ENCODE measurements at places on chromosomes 11 and 22.

- no peak for DNase-seq
These were observed 212.1 kb downstream of the NELL1 start for GRCh38 chr11:20881328-20882079.

DNA sequence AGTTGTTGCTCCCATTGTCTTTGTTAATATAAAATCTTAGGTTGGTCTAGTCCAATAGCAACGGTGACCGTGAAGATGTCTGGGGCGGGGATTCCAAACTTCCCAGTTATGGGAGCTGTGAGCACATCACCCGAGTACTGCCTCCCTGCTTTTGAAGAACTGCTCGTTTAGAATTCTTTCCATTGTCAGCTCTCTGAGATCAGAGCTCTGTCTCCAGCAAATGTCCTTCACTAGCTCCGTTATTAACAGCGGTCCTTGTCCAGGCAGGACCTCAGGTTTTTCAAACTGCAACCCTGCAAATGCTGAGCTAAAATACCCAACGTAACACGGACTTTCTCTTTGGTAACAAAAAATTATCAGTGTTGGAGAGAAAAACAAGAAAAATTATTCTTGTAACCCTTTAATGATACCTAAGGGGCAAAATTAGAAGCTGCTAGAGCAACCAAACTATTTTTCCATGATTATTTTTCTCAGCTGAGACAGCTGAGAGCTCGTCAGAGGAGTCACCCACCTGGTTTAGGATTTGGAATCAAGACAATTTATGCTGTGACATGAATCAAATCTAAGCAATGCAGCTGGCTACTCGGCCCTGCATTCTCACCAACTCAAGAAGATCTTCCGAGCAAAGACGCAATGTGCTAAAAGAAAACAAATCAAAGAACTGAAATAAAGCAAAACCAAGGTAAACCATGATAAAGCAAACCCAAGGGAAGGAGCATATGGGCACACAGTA lies 15.1 kb upstream of the EFCAB6 start:
- no peak for DNase-seq

GRCh38 chr22:46066691-46067090 lies 83.6 kb upstream of the PPARA start:
- DNase-seq = no peak

DNA sequence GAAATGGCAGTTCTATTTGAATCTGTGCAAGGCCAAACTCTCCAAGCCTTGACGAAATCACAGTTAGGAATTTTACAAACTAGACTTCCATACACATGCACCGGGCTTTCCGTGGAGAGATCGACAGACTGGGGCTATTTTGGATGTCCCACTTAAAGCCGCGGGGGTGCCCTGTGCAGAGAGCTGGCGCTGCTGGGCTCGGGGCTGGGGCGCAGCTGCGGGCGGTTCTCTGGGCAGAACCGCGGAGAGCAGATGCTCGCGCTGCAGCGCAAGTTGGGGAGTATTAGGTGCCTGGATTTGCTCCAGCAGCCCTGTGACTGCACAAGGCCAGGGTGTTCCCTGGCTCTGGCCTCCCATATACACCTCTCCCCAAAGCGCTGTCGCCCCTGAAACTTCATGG lies 67.2 kb downstream of the SPATA19 start:
- DNase-seq = no peak

- no peak for DNase-seq
These were observed 36.7 kb downstream of the PPFIA1 start for GRCh38 chr11:70307176-70307575.

- no peak for DNase-seq
These were observed 370.2 kb downstream of the AASDHPPT start for GRCh38 chr11:106447631-106448191.

- DNase-seq = no peak
These were observed 18.7 kb upstream of the BID start for GRCh38 chr22:17792854-17793434.

DNA sequence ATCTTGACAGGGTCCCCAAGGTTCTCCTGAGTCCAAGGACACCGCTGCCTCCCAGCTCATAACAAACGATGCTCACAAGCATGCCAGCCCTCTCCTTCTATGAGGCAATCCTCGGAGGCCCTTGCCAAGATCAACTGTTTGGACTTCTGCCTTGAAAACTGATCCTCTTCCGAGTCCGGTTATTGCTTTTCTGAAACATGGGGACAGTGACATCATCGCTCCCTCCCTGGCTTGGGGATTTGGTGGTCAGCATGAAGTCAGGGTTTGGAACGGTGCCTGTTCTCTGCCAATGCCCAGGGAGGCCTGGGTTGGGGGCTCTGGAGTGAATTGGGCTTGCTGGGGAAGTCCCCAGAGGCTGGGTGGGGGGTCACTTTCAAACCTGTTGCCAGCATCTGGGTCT lies 149.3 kb downstream of the FBXO7 start:
- DNase-seq = no peak

DNA sequence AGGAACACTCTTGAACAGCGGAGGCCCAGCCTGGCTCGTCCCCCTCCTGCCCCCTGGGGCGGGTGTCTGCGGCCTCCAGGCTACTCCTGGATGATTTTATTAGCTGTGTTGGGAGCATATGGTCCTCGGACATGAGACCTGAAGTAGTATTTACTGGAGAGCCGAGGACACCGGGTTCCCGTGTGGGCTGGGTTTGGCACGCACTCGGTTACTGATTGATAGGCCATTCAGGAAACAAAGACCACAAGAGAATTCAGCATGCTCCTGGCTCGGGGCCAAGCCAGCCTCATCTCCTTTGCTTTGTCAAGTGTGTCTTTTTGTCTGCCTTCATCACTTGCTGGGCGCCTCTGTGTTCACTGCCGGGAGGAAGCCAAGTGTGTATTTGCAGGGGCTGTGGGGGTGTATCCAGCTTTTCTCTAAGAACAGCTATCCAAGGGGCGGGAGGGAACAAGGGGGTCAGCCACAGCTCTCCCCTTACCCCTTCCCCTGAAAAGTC lies 9.7 kb downstream of the FXYD2 start:
- DNase-seq = peak; percentile 79

DNA sequence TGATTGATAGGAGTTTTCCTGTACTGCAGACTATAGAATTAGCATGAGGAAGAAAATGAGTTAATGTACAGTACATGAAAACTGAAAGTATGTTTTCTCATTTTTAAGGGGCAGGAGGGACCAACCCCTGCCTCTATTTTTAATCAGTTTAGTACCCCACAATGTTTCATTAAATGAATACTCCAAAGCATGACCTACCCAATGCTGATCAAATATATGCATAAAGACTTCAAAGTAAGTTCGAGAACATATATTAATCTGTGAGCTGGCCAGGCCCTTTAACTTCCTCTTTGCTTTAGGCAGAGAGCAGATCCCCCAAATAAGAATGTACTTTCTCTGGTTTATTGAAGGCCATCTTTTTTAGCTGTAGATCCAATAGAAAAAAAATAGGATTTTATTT lies 161.0 kb downstream of the FCHSD2 start:
- no peak for DNase-seq

GRCh38 chr11:122486793-122487495 lies 168.6 kb upstream of the UBASH3B start:
- DNase-seq = no peak

- no peak for DNase-seq
These were observed 28.6 kb downstream of the FAM83F start for GRCh38 chr22:40023341-40023841.

DNA sequence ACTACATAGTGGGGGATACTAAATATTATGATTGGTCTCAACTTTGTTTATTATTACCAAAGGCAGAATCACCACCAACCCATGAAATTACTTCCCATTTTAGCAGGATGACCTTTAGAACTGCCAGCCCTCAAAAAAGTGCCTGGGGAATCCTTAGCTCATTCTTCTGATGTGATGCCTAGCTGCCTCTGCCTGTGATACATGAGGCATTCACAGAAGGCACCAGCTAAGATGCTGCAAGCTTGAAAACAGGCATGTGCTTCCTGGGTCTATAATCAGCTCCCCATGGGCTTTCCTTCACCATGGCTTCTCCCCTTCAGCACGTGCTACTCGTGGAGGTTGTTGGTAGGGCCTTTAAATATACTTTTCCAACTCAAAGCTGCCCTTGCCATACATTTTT lies 50.4 kb upstream of the ARHGAP20 start:
- DNase-seq = no peak

DNA sequence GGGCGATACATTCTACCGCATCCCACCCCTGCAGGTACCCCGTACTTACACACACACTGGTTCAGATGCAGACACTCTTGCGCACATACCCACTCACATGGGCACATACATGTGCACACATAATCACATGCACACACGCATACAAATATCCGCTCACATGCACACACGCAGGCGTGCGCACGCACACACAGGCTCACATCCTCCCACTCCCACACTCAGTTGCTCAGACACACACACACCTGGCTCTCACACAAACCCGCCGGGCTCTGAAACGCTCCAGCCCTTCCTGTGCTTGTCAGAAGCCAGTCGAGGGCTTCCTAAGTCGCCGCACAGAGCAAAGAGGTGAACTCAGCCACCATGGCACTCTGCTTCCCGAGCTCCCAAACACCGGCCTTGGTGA lies 164.5 kb downstream of the CRYBB2 start:
- DNase-seq = no peak

DNA sequence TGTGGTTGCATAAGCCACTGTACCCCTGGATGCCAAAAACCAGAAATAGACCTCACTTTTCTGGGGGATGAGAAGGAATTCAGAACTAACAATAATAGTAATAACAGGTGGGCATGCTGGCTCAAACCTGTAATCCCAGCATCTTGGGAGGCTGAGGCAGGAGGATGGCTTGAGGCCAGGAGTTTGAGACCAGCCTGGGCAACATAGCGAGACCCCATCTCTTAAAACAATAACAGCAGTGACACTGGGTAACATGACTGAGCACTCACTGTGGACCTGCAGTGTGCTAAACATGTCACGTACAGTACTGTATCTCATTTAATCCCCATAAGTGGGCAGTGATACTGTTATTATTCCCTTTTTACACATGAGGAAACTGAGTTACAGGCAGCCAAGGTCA lies 10.0 kb downstream of the FLRT1 start:
- DNase-seq = no peak

- DNase-seq = no peak
These were observed 399.2 kb downstream of the CNTN5 start for GRCh38 chr11:99419991-99420390.

GRCh38 chr22:22076361-22076760 lies 93.8 kb upstream of the TOP3B start:
- no peak for DNase-seq

- DNase-seq = no peak
These were observed 10.8 kb downstream of the TRIM66 start for GRCh38 chr11:8671651-8672062.

DNA sequence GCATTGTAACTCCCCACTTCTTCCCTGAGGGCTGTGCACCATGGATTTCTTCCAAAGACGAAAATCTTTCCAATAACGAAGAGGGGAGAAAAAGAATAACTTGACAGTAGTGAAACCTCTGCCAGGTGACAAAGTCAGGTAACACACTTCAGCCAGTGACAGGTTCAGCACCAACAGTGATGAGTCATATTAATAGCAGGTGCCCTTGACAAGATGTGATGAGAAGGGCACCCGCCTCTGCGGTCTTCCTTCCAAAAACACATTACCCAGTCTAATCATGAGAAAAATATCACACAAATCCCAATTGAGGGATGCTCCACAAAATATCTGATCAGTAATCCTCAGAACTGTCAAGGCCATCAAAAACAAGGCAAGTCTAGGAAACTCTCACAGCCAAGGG lies 157.8 kb downstream of the EFCAB6 start:
- DNase-seq = no peak

- no peak for DNase-seq
These were observed 9.8 kb downstream of the PDHX start for GRCh38 chr11:34926101-34926830.

- DNase-seq = no peak
These were observed 96.2 kb downstream of the RDX start for GRCh38 chr11:110200241-110200640.

DNA sequence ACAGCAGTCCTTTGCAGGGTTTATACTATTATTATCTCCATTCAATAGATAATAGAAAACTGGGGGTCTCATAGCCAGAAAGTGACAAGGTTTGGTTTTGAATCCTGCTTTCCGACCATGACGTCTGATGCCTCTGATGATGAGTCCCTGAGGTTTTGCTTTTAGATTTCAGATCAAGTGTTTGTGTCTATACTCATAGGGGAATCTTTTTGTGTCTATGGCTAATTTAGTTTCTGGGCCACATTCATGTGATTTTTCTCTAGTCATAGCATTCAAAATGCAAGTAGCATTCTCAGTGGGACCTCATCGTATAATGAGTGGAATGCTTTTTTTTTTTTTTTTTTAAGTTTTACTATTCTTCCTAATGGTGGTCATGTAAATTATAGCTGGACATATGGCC lies 72.9 kb downstream of the TNRC6B start:
- no peak for DNase-seq

DNA sequence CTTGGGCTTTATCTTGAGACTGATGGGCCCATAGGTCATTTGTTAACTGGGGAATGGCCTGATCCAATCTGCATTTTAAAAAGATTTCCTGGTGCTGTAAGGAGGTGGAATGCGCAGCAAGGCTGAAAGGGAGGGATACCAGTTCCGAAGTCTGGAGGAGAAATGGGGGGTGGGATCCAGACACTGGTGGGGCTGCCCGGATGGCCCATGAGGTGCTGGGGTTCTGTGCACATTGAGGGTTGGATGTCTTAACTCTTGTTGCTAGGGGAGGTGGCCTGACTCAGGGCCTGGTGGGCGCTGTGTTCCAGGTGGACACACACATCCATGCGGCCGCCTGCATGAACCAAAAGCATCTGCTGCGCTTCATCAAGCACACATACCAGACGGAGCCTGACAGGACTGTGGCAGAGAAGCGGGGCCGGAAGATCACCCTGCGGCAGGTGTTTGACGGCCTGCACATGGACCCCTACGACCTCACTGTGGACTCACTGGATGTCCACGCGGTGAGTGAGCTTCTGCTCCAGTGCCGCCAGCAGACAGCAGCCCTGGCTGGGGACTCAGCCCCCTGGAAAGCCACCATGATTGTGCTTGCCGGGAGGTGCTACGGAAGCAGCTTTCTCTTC lies 38.1 kb downstream of the AMPD3 start:
- DNase-seq = no peak

- no peak for DNase-seq
These were observed 31.0 kb upstream of the PICALM start for GRCh38 chr11:86099874-86100273.

- DNase-seq = no peak
These were observed 19.4 kb downstream of the TEAD1 start for GRCh38 chr11:12693479-12694182.

DNA sequence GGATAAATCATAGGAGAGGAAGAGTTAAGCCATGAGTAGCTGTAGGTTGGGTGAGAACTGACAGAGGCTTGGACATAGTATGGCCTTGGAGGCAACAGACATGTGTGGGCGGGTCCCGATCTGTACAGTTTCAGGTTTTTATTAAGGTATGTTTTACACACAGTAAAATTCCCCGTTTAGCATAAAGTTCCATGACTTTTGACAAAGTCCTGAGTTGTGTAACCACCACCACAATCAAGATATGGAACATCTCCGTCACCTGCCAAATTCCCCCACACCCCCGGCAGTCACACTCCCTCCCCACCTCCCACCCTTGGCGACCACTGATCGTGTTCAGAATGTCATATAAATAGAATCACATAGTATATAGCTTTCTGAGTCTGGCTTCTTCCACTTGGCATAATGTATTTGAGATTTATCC lies 68.1 kb downstream of the GRIK4 start:
- DNase-seq = no peak

Measured in activated CD4-positive, CD25-positive, alpha-beta regulatory T cell treated with anti-CD3 and anti-CD28 coated beads, Interleukin-2, amount 50 U/mL, for 72 hours (primary cell).